GM23248 (cell line): ENCODE measurements at places on chromosomes 5 and 9.

DNA sequence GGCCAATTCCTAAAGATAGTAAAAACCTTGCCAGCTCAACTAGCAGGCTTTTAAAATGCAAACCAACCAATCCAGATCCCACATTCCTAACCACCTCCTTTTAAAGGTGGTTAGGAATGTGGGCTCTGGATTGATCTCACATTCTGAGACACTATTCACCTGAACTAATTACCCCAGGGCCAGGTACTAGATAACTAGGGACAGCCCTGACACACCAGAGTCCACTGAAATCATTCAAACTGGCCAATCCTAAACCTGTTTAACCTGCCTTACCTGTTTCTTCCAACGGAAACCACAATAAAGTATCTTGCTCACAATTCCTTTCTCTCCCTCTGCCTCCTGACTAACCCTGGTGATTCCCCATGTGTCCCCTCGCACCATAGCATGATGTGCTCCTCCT is 168.3 kb upstream of the DMAC1 start:
- no peak for DNase-seq

GRCh38 chr5:79806741-79807140 is 117.1 kb downstream of the CMYA5 start:
- peak; percentile 7 for DNase-seq

GRCh38 chr9:92738661-92739081 is 26.0 kb downstream of the BICD2 start:
- DNase-seq: peak; percentile 47

DNA sequence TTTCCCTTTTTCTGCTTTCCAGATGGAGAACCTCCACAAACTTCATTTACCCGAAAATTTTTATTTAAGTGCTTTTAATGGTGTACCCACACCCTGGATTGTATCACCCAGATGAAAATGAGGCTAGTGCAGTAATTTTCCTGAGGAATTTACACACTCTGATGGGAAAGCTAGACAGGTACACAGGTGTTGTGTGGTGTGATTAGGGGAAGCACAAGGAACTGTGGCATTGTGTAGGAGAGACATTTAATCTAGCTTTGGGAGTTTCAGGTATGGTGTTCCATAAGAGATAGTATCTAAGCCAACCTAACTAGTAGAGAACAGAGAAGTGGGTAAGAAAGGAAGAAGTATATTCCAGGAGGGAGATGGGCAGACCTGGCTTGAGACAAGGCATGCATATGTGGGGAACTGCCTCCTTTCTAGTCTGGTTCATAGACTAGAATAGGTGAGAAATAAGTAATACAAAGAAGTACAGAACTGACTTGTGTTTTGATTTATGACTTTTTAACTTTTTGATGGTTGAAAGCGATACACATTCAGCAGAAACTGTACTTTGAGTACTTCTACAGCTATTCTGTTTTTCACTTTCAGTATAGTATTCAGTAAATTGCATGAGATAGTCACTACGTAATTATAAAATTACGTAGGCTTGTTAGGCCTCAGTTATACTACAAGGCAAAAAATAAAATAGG is 22.9 kb upstream of the ROPN1L start:
- no peak for DNase-seq

DNA sequence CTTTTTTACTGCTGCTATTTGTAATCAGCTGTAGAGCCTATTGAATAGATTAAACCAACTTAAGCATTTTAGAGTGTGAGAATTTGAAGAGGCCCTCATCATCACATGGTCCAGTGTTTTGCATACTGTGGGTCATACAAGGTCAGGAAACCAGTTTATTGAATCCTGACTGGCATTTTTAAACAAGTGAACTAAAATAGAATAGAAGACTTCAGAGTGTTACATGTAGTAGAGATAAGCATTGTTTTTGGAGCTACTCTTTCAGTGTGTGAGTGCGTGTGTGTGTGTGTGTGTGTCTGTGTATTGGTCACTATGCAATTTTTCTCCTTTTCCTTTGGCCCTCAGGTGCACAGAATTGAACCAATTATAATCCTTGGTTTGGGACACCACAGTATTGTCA is 114.4 kb downstream of the SLC28A3 start:
- DNase-seq: no peak

DNA sequence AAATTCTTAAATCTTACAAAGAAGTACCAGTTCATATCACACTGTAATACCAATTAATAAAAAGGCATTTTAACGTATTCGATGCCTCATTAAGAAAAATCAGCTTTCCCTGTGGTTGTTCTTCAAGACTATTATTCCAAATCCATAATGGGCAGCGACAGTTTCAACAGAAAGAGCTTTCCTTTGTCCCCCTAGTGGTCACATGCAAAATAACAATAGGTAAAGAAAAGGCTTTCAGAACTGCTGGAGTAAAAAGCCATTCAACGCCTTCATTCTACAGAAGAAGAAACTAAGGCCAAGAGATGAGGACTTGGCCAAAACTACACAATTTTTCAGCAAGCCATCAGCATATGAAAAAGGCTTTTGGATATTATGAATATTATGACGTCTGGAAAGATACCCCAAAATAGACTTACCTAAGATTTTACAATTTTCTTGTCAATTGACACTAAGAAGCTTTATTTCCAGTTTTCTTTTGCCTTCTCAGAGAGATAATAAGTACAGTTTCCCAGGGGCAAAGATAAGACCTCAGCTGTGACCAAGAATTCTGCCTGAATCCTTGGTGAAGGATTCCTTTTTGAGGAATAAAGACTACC is 6.7 kb upstream of the CDH6 start:
- peak; percentile 61 for DNase-seq
